ENCODE measurements at places on chromosomes 7 and 10.

DNA sequence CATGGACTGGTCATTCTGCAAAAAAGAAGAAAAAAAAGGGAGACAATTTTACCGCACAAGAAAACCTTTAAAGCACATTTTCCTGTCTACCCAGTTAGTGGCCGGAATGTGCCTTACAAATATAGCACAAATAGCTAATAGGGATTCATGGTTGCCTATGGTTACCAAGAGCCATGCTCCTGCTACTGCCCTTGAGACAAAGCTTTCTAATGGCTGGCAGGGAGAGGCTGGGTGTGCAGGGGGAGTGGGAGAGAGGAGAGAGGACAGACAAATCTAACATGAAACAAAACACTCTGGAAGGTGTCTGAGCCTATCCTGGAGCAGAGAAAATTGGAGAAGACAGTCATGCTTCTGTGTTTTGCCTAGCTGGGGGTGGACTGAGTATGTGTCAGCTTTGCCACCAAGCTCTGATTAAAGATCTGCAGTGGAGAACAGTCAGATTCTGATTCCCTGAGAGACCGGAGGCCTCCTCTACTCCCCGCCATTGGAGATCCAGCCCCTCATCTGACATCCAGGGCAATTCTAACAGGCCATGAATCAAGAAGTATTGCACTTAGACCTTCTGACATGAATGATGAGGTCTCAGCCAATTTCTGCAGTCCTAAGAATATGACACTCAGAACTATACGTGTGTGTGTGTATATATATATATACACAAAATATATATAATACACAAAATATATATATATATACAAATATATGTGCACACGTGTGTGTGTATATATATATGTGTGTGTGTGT lies 80.2 kb downstream of the PRTFDC1 start:
- no peak for DNase-seq

- DNase-seq, result no peak
Measured at GRCh38 chr7:126635545-126635944, 617.2 kb downstream of the GRM8 start.

DNA sequence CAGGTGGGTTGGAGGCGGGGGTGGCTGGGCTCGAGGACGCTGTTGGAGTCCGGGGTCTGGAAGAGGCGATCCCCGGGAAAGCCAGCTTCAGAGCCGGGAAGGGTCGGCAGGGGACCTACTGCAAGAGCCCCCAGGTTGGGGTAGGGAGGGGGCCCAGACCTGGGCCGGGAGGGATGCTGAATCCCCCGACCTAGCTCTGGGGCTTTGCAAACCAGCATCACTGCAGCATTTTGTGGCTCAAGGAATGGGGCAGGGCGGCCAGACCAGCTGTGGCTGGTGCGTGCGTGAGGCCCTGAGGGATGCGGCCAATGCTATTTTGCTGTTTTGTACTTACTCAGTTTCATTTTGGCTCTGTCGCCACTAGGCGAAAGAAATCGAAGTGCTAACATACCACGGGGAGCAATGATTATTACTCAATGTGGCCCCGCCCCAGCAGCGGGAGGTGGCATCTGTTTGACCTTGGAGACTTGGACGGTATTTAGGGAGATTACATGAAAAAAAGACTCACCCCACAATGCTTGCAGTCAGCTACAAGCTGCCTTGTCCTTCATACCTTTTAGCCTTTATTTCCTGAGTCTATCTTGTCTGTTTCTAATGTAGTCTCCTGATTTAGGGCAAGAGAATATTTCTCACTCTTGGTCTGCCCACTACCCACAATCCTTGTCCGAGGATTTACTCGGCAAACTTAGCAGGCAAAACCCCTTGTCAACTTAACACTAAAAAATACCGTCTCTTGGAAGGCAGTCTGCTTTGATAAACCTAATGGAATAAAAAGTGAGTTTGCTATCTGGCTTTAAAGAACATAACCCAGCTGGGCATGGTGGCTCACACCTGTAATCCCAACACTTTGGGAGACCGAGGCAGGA lies 16.2 kb downstream of the HSPB1 start:
- DNase-seq, result peak; percentile 76

DNA sequence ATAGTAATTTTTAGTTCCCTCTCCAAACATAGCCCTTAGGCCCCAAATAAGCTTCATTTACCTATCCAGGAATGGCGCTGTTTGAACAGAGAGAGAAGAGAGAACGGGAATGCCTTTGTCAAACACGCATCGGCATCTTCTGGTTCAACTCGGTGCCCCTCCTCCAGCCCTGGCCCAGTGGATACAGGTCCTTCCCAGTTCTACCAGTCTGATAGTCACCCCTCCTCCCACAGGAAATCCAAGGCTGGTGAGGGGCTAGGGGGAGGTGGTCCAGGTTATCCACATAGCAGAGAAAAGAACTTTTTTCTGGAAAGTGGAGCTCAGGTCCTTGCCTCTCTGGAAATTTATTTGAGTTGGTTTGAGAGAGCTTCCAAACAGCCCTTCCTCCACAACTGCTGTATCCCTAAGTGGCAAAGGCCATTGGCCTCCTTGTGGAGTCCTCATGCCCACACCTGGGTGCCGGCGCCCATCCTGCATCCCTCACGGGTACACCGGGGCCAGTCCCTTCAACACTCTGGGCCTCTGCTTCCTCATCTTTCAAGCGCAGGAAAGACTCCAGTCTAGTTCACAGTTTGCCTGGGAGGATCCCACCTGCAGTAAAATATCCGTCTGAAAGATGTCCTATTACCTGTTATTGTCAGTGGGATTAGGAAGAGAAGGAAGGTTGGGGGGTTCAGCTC lies 287.4 kb downstream of the CELF2 start:
- DNase-seq, result no peak

DNA sequence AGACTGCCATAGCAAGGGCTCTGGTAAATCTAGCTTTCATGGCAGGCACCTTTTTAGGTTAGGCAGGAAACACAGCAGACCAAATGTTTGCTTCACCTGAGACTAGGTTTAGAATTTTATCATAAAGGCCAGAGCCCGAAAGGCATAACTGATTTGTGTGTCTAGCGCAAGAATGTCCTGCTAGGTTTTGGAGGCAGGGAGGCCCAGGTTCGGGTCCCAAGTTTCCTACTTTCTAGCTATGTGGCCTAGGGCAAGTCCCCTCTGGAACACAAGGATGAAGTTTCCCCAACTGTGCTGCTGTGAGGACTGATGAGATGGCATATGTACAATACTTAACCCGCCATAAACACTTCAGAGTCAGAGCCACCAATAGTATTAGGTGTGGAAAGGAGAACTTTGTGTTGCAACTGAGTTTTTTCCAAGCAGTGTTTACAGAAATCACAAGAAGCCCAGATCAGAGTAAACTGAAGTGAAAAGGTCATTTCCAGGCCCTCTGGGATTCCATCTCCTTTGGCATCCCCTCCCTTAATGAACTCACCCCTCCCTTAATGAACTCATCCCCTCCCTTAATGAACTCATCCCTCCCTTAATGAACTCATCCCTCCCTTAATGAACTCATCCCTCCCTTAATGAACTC lies 244.9 kb downstream of the SKAP2 start:
- DNase-seq, result no peak

DNA sequence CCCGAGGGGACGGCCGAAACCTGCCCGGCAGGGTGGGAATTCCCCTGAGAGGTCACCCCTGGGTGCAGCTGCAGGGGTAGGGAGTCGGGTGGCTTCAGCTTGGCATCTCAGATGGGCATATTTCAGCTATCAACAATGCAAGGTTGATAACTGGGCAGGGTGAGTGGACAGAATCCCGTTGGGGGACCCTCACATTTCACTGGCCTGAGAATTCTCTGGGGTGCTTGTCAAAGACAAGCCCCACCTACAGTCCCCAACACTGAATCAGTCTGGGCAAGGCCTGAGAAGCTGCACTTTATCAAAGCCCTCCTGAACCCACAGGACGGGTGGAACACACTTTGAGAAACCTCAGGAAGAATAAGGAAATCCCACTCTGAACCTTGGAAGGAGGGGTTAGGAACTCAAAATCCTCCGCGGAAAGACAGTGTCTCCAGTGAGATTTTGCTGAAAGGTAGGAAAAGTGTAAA lies 3.1 kb downstream of the RGS10 start:
- DNase-seq, result peak; percentile 59

- DNase-seq, result no peak
Measured at GRCh38 chr7:94128072-94128471, 123.9 kb upstream of the BET1 start.

GRCh38 chr7:117698018-117698417 lies 175.2 kb downstream of the CTTNBP2 start:
- no peak for DNase-seq

DNA sequence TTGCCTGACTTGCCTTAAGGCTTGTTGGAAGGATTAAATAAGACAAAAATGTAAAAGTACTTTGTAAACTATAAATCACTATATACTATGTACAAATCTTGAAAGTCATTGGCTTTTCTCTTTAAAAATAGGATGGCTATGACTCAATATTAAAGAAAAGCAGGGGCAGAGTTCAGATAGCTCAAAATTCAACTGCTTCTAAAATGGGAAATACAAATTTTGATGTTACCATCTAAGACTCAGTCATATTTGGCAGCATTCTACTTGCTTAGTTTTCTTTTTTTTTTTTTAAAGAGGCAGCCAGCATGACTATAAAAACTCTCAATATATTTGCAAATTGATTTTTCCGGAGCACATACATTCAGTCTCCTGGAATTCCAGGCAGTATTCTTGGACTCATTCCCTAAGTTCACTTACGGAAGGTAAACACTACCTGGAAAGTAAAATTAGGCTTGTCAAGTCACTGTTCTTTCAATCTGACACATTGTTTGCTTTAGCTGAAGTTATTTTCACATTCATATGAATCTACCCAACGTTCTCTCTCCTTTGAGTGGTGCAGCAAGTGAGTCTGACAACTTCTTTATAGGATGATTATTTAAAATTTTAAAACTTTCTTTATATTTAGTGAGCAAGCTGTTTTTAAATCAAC lies 133.8 kb upstream of the CCDC6 start:
- no peak for DNase-seq

DNA sequence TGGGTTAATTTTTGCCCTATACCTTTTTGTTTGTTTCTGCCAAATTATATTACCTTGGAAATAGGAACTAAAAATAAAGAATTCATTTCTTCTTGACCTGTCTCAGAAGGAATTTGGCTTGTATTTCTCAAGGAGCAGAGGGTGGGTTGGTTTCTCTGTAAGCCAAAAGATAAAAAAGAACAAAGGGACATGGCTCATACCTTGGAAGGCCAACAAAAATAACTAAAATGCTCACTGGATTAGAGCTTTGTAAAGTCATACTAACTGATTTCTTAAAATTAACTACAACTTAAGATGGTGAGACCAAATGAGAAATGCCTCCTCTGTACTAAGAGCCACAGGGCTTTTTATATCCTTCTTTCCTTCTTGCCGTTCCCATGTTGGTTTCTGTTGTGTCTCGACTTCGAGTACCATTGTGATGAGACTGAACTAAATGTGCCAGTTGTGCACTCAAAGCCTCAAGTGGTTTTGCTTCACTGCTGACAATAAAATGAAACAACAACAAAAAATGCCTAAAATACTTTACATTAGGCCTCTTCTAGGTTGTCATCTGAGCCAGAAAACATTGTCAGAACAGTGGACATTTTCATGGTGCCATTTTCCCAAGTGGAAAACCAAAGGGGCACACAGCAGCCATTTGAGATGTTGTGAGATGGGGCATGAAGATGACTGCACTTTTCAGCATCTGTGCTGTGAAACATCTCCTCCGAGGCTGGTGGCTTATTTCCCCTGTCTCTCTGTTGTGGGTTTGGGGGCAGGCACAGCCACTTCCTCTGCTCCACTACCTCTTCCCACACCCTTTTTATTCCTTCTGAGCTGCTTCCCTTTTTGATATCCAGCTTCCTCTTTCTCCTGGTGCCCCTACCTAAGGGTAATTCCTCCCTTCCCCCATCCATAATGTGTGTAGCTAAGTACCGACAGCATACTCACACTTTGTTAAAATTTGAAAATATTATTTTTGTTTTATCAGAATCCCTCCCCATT lies 51.8 kb upstream of the AGR3 start:
- DNase-seq, result peak; percentile 30

DNA sequence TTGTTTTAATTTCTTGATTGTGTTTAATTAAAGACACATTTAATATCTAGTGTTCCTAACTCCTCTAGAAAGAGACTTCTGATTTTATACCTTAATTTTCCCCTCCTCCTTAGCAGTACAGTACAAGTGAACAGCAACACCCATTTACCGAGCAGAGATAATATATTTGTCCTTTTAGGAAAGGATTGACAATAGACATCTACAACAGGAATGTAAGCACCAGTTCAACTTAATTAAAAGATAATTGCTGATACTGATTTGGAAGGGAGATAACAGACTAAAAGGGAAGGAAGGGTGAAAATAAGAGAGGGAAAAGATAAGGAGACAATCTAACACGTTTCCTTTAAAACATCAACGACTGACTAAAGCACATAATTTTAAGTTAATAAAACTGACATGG lies 119.3 kb downstream of the SRPK2 start:
- DNase-seq, result no peak

DNA sequence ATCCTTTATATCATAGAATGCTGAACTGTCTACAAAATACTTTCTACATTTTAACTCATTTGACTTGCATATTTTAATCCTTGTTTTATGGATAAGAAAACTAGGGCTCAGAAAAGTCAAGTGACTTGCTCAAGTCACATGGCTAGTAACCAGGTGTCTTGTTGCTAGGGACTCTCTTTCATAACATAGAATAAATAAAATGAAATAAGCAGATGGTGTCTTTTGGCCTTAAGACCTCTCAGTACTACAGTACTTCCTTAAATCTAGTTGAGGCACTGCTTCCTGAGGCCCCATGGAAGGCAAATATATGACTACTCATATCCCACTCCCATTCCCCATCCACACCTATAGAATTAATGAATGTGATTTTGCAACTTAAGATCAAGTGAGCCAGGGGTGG lies 87.9 kb downstream of the CDK6 start:
- DNase-seq, result no peak

DNA sequence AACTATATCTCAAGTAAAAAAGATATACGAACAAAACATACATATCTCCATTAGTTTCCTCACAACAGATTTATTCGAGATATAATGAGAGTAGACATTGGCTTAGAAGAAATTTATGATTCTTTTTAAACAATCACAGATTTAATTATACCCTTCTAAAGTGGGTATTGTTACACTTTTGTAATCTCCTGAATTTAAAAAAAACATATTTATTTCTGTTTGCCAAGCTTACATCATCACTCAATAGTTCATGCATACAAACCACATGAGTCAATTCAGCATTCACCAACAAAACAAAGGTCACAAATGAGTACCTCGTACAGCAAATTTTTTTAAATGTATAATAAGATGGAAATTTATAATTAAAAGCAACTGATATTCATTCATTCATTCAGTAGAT lies 17.6 kb downstream of the LRRN3 start:
- DNase-seq, result no peak

- DNase-seq, result no peak
Measured at GRCh38 chr7:116762971-116763370, 91.0 kb downstream of the MET start.

GRCh38 chr10:70357565-70357964 lies 24.9 kb downstream of the LRRC20 start:
- DNase-seq, result no peak

DNA sequence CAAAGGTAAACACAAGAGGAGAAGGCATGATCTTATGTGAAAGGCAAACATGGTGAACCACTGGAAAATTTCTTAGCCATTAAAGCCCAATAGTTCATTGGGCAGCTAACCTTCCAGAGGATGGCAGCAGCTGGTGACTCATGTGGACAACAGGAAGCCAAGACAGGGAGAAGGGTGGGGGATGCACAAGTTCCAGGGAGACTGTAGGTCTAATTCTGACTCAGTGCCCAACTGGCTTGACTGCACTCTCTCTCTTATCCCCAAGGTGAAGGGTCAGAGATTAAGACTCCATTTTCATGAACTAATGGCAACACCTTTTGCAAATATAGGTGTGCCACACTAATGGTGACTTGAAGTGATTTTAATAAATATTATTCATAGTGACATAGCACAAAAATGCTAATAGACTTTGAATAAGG lies 47.9 kb upstream of the SLC35B4 start:
- DNase-seq, result no peak
